ENCODE measurements at places on chromosomes 7 and 10.

DNA sequence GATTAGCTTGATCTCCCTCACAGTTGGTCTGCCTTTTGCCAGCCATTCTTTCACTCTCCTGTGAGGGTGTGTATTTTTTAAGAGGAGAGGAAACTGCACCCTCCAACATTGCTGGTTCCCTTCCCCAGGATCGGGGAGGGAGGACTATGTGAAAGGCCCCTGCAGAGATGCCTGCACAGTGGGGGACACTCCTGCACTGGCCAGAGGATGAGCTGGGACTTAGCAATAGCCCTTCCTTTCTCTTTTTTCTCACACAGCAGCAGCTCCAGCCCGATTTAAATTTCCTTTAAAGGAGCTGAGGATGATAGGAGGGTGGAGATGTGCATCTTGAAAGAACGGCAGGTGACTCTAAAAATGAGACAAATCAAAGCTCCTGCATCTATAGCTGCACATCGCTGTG is 18.7 kb downstream of the SORCS3 start:
- no peak for DNase-seq

GRCh38 chr10:96324447-96324846 is 20.2 kb downstream of the DNTT start:
- DNase-seq, result no peak

GRCh38 chr10:35132727-35133126 is 6.1 kb downstream of the CREM start:
- no peak for DNase-seq

DNA sequence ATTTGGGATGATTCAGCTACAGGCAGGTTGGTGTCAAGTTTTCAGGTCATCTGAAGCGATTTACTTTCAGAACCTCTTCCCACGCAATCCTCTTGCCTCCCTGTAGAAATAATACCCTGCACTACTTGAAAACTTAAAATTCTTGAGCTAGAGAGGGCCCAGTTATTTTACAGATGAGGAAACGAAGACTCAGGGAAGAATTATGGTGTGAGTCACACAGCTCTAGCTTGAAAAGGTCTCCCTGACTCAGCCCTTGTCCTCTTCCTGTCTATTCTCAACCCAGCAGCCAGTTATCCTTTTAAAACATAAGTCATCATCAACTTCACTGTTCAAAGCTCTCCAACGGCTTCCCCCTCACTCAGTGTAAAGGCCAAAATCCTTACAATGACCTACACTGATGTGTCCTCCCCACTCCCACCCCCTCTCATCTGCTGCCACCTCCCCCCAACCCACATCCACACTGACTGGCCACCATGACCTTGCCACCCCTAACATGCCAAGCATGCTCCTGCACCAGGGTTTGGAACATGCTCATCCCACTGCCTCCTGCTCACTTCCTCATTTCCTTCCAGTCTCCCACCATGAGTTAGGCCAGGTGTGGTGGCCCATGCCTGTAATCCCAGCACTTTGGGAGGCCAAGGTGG is 3.4 kb downstream of the DNMBP start:
- DNase-seq, result peak; percentile 50

DNA sequence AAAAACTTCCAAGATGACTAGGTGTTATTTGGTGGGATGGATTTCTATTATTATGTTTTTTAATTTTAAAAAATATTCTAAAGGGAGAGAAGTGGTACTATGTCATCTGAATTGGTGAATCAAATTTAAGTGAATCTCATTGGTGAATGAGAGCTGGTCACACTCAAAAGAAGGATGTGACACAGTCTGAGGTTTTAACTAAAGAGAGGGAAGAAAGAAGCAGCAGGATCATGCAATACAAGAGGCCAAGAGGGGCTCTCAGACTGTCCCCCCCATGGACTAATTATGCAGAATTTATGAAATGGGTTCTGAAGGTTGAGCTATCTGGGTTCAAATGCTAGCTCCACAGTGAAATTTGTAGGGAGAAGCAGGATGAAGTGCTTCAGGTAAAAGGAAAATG is 16.2 kb downstream of the MACC1 start:
- peak; percentile 41 for DNase-seq

DNA sequence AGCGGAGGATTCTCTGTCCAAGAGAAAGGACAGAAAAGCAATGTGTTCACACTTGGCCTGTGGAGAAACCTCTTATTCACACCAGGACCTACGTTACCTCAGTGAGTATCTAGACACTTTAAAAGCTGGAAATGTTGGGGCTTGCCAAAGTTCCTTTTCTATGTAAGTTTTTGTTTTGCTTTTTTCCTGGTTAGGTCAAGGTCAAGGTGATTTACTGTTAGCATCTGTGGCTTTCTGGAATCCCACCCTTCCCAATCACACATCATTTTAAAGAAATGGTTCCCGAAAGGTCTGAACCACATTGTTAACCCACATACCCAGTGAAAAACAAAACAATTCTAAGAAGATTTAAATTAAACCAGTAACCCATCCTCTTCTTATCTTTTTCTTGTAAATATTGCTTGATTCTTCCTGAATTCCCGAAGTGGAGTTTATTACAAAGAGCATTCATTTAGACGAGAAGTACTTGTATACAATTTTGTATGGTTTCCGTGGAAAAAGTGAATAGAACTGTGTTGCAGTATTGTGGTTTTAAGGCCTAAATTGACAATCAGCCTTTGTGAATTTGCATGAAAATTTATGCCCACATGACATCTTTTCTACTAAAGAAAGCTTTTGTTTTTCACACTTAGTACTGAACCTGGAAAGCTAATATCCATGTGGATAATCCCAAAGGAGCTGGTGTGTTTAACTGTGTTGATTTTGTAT is 827.0 kb upstream of the IGFBP3 start:
- no peak for DNase-seq

DNA sequence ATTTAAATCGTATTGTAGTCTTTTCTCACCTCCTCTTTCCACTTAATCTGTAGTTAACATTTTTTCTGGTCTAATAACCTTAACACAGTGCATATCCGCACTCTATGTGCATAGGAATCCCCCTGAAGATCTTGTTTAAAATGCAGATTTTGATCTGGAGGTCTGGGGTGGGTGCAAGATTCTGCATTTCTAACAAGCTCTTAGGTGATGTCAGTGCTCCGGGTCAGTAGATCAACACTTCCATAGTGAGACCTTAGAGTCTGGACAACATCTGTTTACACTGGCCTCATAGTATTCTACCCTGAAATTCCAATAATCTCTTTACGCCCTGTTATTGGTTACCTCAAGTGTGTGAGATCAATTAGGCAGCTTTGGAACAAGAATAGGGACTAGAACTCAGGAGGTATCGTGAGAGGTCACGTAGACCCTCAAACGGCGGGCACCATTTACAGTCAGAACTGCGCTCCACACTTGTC is 434 bp upstream of the PLEKHA8 start:
- DNase-seq, result no peak

DNA sequence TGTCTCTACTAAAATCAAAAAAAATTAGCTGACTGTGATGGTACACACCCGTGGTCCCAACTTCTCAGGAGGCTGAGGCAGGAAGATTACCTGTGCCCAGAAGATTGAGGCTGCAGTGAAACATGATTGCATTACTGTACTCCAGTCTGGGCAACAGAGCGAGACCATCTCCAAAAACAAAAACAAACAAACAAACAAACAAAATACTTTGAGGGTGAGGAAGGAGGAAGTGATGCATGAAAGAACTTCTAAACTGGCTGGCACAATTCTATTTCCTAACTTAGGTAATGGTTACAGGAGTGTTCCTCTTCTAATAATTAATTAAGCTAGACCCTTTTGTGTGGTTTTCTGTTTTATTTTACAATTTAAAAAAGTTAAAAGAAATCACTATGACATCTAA is 15.5 kb downstream of the WAPL start:
- no peak for DNase-seq

GRCh38 chr7:26592011-26592410 is 272.4 kb downstream of the SKAP2 start:
- no peak for DNase-seq

GRCh38 chr10:92829786-92830377 is 18.4 kb upstream of the EXOC6 start:
- DNase-seq, result no peak

DNA sequence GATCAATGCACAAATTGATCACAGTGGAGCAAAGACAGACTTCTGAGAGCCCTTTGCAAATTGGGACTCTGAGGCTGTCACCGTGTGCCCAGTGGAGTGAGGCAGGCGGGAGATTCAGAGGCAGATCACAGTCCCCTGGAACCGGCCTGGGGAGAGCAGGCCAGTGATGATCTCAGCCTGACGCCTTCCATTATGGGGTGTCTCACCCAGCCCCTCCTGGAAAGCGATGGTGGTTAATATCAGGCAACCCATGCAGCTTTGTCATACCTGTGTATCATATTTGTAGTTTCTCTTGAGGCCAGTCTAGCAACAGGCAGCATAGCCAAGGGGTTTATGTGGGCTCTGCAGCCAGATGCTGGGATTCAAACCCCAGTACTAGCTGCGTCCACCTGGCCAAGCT is 147.8 kb downstream of the EMX2 start:
- DNase-seq, result no peak

DNA sequence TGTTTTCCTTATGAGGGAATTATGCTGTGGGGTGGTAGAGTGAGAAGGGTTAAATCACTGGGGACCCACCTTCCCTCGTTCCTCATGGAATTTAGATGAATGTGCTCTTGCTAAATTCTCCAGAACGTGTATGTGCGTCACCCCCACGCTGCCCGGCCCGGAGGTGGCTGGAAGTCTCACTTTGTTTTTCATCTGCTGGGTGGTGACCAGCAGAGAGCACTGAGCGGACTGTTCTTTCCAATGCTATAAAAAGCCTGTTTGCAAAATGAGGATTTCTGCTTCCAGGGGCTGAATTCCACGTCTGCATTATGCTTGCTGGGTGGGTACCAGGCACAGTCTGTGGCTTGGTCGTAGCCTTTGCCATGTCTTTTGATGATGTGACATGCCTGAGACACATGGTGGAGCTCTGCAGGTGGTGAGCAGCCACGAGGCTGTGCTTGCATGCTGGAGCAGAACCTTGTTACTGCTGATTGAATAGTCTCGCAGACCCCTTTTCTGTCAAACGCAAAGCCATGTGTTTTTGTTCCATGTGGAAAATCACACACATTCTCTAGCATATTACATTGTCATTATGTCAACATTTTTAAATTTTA is 31.9 kb upstream of the INSYN2A start:
- peak; percentile 3 for DNase-seq

GRCh38 chr10:42997849-42998165 is 79.1 kb upstream of the RET start:
- no peak for DNase-seq

DNA sequence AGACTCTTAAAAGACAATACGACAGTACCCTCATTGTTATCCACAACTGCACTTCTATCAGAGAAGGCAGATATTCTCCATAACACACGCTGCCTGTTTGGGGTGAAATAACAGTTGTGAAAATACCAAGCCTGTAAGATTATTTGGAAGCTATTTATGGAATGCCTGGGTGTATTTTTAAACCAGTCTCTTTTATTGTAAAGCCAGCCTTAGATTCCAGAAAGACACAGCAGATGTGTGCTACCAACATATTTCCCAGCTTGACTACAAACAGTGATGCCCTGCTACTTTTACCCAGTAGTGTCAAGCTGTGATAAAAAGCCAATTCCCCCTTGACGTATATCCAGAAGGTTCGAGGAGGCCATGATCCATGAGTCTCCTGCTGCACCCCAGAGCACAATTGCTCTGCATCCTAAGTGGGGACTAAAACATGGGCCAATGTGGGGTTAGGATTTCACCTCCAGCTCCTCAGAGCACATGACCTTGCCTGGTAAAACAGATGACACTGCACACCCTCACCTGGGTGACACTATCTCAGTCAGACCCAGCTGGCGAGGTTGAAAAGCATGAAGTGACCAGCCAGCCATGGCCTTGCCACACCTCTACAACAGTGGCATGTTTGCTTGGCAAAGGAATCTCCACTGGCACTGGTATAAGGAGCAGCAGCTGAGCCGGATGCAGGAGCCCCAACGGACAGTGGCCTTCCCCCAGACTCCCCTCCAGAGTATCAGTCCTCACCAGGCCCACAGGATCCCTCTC is 62.2 kb downstream of the GFRA1 start:
- DNase-seq, result no peak

DNA sequence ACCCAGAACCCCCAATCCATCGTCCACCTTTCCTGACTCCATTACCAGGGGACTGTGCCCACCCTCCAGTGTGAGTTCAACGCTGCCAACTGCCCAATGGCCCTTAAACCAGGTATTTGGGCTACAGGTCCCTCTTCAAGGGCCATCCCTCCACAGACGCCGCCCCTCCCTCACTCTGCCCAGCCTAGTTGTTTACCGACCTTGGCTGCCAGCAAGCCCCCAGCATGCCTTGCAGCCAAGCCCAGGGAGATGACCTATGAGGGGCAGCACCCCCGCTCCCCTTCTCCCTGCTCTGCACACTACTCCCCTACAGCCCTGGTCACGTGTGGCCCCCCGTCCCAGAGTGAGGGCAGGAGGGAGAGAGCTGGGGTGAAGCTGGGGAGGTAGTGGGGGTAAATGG is 147.3 kb downstream of the GRID1 start:
- no peak for DNase-seq

DNA sequence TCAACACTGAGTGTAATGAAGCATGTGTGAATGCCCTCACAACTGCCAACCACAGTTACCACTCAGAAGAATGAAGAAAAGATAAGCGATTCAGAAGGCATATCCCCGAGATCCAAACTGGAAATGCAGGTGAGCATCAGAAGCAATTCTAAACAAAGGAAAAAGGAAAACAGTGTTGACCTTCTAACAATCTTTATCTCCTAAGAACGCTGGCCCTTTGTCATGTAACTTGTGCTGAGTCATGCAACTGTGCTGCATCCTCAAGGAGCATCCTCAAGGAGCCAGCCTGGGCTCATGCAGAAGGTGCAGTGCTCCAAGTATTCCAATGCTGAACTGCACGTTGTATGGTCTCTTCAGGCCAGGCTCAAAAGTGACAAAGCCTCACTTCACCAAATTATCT is 30.6 kb downstream of the SEC61G start:
- DNase-seq, result no peak

DNA sequence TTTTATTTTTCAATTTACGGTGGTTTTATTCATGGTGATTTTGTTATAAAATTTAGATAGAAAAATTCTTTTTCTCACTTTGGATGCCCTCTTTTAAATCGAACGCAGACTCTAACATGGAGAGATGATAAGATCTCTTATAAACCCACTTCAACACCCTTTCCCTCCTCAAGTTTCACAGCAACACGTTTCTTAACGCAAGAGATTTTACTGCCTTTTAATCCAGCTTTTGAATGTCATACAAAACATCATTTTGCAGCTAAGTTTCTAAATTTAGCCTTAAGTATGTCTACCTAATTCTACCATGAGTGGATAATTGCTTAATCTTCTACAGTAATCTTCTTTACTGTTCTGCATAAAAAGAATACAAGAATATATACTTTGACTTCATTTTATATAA is 70.0 kb downstream of the SEMA3C start:
- DNase-seq, result no peak

GRCh38 chr10:110436554-110437350 is 61.0 kb upstream of the DUSP5 start:
- DNase-seq, result no peak

DNA sequence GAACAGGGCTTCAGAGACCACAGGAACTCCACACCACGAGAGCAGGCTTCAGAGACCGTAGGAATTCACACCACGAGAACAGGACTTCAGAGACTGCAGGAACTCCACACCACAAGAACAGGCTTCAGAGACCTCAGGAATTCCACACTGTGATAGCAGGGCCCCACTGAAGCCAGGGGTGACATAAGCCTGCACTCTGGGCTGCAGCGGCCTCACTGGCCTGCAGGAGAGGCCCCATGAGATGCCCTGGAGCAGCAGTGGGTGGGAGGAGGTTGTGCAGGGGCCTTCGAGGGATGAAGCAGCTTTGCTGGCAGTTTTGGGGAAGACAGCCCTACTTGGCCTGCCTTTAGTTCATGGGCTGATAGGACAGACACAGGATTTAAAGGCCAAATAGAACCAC is 614.7 kb downstream of the PTPRN2 start:
- no peak for DNase-seq

- peak; percentile 17 for DNase-seq
Observed at GRCh38 chr10:18179891-18180290, 39.7 kb downstream of the CACNB2 start.
